ENCODE measurements at places on chromosomes 3 and 15. TPM values are rescaled to one million over a fixed set of nuclear protein-coding genes. Genes with fewer than 3 reads are reported as not detected.

- H3K27me3 ChIP-seq = no peaks in the 10 kb centered on the region
- no peak for DNase-seq
- no peak overlapping the region for H3K27ac ChIP-seq
- H3K4me1 ChIP-seq = no peaks in the 10 kb centered on the region
- H3K4me3 ChIP-seq = no peak overlapping the region
These were observed 20.2 kb upstream of the SKOR1 start for GRCh38 chr15:67805008-67805665.

- no peak overlapping the region for H3K4me3 ChIP-seq
- H3K36me3 ChIP-seq = no peaks in the 10 kb centered on the region
- DNase-seq = no peak
- H3K27me3 ChIP-seq = no peaks in the 10 kb centered on the region
- no peak overlapping the region for H3K27ac ChIP-seq
These were observed 14.8 kb downstream of the GPR87 start for GRCh38 chr3:151301787-151302186.

DNA sequence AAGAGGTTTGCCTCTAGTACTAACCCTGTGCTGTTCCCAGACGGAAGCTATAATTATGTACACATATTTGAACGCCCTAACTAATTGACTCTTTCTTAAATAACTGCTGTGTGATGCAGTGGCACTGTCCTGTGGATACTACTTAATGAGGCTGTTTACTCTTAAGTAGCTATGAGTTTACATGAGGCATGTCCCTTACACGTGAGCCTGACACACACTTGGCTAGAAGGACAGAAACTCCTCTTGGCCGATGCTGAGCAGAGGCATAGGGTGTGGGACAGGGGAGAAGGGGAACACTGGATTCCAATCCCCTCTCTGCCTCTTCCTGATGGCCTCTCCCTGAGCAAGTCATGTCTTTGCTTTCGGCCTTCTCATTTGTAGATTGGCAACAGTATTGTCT, 21.9 kb downstream of the EHD4 start:
- no peak overlapping the region for H3K27ac ChIP-seq
- H3K4me1 ChIP-seq = peaks cover 49% of the 10 kb centered on the region
- no peaks in the 10 kb centered on the region for H3K27me3 ChIP-seq

The GRK7 gene
- not detected for total RNA-seq

Data from esophagus muscularis mucosa (tissue), 4 donors.